ENCODE measurements at places on chromosomes 1 and 21.

GRCh38 chr1:78156805-78157521 lies 111.2 kb downstream of the GIPC2 start:
- DNase-seq: no peak

GRCh38 chr1:186689907-186690306 lies 9.7 kb upstream of the PTGS2 start:
- no peak for DNase-seq

DNA sequence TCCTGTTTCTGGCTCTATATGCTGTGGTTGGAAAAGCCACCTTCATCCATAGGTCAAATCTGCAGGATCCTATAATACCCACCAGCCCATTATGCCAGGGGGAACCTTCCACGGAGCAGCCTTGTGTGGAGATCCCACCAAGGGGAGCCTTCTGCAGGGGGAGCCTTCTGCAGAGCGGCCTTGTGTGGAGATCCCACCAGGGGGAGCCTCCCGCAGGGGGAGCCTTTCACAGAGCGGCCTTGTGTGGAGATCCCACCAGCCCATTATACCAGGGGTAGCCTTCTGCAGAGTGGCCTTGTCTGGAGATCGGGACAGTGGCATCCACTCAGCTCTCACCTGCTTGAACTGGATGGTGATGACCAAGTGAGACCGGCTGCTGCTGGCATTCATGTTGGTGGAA lies 85.3 kb downstream of the SCCPDH start:
- DNase-seq: no peak

- DNase-seq: no peak
Observed at GRCh38 chr1:114032271-114033215, 53.3 kb downstream of the OLFML3 start.

- DNase-seq: no peak
Observed at GRCh38 chr1:40044110-40044509, 3.6 kb downstream of the CAP1 start.

GRCh38 chr21:29849735-29850176 lies 90.0 kb downstream of the GRIK1 start:
- DNase-seq: peak; percentile 40

DNA sequence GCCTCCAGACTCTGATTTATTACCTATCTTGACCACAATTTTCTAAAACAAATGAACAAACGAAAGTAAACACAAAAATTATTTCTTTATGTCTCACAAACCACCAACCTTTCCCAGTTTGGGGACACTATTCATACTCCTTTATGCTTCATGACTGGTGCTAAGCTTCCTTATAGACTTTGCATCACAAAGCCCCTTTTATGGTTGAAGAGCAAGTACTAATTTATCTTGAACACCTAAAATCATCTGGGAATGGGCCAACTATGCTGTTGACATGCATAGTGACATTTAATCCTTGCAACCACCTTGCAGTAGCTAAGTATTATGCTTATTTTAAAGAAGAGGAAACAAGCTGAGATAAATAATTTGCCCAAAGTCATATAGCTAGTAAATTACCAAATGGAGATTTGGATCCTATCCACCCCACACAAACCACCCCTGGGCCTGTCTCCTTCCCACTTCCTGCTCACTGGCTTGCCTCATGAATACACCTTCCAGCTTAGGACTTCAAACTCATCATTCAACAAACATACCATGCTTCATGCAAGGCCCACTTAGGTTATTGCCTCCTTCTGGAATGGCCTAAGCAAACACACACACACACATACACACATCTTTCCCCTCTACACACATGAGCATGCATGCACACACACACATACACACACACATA lies 192.2 kb downstream of the PLPP3 start:
- no peak for DNase-seq

DNA sequence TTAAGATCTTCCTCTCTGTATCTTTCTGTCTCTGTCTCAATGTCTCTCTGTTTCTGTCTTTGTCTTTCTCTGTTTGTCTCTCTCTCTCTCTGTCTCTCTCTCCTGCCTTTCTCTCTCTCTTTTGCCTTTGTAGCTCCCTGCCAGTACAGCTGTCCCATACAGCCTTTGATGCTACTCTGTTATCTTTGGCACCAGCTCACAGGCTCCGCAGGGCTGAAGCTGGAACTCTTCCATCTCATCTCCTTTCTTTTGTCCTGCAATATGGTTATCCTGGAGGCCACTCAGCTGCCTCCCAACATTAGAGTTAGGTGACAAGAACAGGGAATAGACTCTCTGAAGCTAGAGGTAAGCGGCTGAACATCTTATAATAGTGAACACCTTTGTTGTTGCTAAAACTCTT lies 354.3 kb upstream of the NEGR1 start:
- peak; percentile 36 for DNase-seq

DNA sequence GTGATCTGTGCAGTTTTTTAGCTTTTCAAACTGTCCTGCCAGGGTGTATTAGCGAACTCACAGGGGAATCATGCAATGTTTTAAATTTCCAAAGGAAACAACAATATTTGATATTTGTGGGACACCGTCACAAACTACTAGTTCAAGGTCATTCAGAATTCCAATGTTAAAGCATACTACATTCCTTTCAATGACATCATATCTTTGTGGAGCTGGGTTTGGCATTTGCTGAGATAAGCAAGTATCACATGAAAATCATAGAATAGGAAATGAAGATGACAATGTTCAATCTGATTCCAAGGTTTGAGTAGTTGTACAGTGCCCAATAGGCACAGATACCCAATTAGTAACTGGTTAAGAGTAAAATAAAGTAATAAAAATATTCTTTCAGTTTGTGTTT lies 35.6 kb downstream of the NUF2 start:
- no peak for DNase-seq

Measured in DMS 273 treated with DMSO at 0.1 percent for 48 hours (cell line).